NCI-H2029 (cell line): ENCODE measurements at places on chromosomes 16 and 17.

- no peak for DNase-seq
These were observed 14.0 kb downstream of the RPGRIP1L start for GRCh38 chr16:53689636-53690035.

DNA sequence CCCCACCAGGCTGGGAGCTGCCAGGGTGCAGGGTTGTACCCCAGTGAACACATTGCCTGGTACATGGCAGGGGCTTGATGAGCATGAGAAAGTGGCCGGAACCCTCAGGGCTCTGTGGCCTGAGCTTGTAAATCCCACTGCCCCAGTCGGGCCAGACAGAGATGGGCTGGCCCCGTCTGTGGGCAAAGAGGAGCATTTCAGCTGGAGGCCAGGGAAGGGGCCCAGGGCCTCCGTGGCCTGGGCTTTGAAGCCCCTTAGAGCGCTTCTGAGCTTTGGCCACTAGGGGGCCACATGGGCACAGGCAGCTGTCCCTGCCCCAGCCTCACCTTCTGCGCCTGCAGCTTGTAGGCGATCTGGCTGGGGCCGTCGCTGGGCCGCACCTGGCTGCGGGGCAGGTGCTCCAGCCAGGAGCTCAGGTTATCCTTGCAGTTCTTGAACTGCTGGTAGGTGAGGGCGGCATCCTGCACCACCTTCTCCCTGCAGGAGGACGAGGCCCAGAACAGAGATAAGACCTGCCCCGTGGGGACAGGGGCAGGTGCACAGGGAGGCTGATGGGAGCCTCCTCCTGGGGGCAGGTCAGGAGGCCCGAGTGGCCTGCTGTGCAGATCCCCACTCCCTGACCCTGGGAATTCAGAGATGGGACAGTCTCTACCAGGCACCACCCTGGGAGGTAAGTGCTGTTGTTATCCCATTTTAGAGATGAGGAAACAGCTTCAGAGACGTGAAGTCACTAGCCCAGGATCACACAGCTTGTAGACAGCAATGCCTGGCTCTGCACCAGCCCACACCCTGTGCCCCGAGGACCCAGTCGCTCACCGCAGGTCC is 12.8 kb downstream of the EVPL start:
- DNase-seq, result peak; percentile 81

DNA sequence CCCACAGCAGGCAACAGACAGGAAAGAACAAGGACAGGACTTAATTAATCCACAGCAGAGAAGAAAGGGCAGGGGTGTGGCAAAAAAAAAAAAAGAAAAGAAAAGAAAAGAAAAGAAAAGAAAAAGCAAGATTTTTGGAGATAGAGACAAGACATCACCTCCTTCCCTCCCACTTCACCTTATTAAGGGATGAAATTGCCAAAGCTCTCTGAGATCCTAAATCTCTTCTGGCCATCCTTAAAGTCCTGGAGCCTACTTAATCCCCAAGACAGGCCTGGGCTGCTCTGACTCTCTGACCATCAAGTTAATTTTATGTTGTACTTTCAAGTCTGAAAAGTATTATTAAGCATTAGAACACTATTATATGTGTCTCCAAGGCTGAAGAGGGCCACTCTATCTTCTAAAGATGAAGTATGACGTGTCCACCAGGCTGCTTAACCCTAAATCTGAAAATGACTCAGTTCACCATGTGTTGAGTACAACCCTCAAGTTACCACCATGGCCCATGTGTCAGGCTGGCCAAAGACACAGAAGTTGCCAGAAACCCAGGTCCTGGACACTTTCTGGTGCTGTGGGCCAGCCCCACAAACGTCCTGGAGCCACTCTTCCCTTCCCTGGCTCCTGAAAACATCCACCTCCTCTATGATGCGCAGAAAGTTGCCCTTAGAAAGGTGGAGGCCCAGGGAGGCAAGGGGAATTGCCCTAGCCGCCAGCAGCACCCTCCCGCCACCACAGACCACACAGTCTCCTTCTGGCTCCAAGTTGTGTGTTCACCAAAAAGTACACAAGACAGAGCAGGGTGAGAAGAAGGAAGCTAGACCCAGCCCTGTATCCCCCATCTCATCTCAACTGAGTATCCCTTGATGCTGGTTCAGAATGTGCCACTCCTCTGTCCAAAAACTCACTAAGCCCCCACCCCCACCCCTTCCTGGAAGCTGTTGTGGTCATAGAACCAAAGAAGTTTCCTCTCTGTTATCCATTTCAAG is 2.7 kb downstream of the SOCS1 start:
- DNase-seq, result no peak

DNA sequence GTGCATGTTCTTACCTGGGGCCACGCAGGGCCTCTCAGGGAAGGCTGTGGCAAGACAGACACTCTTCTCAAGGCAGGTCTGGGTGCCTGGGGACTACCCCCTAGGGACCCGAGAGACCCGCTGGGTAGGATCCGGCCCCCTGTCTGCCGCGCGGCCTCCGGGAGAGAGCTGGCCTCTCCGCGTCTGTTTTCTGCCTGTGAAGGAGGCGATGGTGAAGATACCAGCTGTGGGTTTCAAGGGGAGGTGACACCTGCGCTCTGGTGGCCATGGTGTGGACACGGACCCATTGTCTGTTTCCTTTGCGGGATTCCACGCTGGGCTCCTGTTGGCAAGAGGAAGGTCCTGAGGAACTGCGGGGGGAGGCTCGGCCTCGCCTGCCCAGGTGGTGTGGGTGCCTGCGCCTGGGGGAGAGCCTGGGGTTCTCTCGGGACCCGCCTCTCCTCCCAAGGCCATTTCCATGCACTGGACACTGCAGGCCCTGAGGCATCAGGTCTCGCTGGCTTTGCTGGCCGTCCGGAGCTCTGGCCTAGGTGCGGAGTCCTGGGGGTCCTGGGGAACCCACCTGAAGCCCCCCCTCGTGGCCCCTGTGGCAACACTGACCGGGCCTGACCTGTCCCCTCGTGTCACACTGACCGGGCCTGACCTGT is 12.2 kb upstream of the METRNL start:
- DNase-seq, result no peak

DNA sequence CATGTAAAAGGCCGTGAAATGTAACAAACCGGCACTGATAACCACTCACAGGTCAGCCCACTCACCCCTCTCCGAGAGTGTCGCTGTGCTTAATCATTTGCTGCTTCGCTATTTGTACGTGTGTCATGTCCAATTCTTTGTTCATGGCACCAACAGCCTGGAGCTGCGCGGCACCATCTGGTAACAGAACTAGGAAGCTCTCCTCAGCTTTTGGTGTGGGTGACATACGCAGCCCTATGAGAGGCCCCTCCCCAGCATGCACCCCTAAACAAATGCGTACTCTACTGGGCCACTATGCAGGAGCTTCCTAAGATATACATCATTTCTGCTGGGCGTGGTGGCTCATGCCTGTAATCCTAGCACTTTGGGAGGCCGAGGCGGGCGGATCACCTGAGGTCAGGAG is 2.3 kb upstream of the PECAM1 start:
- DNase-seq, result no peak

- DNase-seq, result no peak
These were observed 11.7 kb downstream of the ZNHIT3 start for GRCh38 chr17:36498155-36498554.

DNA sequence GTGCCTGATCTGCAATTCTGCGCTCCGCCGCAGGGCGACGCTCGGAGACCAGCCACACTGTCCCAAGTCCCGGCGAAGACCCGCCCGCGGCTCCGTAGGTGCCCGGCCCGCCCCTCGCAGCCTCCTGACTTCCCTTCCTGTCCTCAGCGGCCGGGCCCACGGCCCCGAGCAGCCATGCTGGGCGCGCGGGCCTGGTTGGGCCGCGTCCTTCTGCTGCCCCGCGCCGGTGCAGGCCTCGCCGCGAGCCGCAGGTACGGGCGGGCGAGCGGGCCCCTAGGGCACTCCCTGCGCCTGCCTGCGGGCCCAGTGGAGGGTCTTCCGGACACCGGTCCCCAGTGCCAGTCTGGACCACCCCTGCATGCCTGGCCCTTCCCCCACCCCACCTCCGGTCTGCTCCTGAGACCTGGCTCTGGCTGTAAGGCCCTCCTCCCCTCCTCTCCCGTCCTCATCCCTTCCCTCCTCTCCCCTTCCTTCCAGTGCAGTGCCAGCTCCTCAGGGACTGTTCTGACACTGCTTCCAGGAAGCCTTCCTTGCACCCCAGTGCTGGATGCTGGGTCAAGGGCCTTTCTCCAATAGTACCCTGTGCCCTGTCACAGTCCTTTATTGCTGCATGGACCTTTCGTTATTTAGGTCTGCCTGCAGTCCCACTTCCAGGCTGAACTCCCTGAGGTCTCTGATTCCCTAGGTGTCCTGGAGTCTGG is at the start of gene SPATA20:
Gene SPATA20, plus strand, starts transcription at position 140 of the 701 bp plus-strand sequence. Its CDS starts 35 bp downstream, at position 175.
- DNase-seq, result peak; percentile 70

- DNase-seq, result peak; percentile 59
These were observed 189.0 kb upstream of the CIBAR2 start for GRCh38 chr16:85301231-85301630.

- no peak for DNase-seq
These were observed 308.9 kb upstream of the MON1B start for GRCh38 chr16:76882105-76882504.

- no peak for DNase-seq
These were observed 122.6 kb downstream of the NPIPB5 start for GRCh38 chr16:22633280-22633679.

GRCh38 chr16:68470461-68471150 is 22.3 kb upstream of the SMPD3 start:
- DNase-seq, result peak; percentile 5

- DNase-seq, result no peak
These were observed 193.1 kb downstream of the AXIN2 start for GRCh38 chr17:65368341-65368740.

GRCh38 chr17:4956493-4957061 is 5.7 kb downstream of the ENO3 start:
- no peak for DNase-seq

DNA sequence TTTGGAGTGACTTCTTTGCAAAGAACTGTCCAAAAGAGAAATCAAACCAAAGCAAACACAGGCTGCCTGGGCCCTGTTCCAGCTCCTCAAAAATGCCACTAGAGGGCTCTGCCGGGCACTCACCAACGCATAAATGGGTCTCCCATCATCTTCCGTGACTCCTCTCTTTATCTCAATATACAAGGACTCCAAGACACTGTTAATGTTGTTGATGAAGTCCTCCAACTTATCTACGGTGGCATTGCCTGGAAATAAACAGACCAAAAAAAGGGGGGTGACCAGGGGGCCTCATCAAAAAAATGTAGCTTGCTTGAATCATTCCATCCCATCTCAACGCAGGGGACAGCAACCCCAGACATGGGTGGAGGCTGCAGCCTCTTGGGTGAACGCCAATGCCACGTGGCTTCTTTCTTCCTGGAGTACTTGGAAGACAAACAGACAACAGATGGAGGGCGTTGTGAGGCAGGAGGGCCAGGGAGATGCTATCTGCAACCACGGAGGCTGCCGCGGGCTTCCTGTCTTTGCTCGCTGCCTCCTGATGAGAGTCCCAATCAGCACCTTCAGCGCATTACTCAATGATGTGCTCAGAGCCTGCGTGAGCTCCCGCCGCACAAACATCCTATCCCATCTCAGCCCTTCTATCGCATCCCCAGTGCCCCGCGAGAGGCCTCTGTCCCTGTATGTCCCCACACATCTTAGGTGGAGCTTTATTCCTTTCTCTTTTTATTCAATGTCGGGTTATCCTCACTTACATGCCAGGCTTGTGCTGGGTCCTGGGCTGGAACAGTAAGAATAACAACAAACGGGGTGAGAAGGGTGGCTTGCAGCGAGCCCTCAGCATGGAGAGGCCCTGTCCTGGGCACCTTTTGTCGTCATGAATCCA is 32.0 kb downstream of the KDM8 start:
- DNase-seq, result peak; percentile 76

DNA sequence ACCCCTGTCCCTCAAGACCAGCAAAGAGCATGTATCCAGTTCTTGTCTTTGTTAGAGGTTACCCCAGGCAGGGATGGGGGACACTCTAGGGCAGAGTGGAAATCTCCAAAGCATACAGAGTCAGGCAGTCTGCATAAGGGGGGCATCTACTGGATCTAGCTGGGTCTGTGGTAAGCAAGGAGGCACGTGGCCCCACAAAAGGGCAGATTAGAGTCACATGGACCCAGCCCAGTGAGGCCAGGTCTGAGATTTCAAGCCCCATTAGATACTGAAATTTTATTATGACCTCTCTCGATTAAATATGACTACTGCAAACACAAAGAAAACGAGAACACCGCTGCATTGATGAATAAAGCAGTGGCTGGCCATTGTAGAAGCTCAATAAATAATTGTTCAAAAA is 1.6 kb upstream of the GPR139 start:
- DNase-seq, result no peak

- no peak for DNase-seq
These were observed 7.8 kb upstream of the ADGRG1 start for GRCh38 chr16:57620335-57621231.

GRCh38 chr17:82623707-82624106 is 24.5 kb downstream of the WDR45B start:
- DNase-seq, result no peak

DNA sequence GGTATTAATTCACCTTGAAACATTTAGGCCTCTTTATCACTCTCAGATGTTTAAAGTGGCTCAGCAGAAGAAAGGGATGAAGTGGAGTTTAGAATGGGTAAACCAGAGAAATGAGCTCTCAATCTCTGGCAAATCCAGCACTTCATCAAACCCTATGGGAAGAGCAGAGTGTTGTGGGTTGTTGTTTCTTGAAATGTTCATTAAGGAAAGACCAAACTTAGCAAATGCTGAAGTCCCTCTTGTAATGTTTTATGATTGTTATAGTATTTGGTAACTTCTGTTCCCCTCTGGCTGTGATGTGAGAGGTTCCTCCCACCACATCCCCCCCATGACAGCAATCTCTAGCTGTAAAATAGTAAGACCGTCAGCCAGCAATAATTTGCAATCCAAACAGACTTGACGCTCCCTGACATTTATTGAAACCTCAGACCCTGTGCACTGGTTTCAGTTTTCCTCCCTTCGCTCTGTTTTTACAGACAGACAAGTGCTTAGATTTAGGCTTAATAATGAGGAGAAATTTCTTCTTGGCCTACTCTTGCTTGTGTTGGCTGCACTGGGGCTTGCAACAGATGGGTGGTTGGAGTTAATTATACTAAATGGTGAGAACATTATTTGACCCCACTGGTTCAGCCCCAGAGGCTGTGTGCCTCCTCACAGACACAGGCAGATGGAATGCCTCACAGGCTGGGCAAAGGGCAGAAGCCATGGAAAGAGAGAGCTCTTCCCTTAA is 609.4 kb upstream of the SOX9 start:
- DNase-seq, result no peak

DNA sequence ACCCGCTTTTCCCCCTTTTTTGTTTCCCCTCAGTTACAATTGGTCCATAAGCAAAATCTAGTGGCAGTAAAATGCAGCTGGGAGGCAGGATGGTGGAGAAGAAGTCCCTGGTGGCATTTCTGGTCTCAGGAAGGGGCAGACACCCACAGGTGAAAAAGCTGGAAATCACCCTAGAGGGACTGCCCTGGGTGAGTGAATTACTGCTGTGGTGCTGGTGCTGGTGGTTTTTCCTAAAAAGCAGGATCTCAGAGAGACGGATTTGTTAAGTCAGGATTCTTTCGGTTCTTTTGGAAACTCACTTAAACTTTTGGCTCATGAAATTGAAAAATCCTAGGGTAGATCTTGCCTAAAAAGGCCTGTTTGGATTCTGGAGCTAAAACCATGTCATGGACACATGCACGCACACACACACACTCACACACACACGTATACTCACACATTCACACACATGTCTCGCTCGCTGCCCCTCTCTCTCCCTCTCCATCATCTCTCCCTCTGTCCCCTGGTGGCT is 65.8 kb downstream of the NKD1 start:
- DNase-seq, result no peak

GRCh38 chr16:80689487-80689886 is 114.9 kb downstream of the CDYL2 start:
- no peak for DNase-seq

GRCh38 chr16:49703483-49703882 is 152.4 kb downstream of the ZNF423 start:
- no peak for DNase-seq

GRCh38 chr17:64245218-64246145 is 17.6 kb downstream of the TEX2 start:
- DNase-seq, result no peak
